Endothelial cell of umbilical vein (primary cell): ENCODE measurements at places on chromosomes 7 and 10. TPM values are rescaled to one million over a fixed set of nuclear protein-coding genes. Genes with fewer than 3 reads are reported as not detected.

GRCh38 chr7:142838461-142839213, 16.2 kb upstream of the EPHB6 start:
- DNase-seq = no peak

The MRLN gene
- polyA plus RNA-seq = not detected in 2 replicates

GRCh38 chr10:57168611-57169240, 807.7 kb upstream of the ZWINT start:
- no peak for DNase-seq

DNA sequence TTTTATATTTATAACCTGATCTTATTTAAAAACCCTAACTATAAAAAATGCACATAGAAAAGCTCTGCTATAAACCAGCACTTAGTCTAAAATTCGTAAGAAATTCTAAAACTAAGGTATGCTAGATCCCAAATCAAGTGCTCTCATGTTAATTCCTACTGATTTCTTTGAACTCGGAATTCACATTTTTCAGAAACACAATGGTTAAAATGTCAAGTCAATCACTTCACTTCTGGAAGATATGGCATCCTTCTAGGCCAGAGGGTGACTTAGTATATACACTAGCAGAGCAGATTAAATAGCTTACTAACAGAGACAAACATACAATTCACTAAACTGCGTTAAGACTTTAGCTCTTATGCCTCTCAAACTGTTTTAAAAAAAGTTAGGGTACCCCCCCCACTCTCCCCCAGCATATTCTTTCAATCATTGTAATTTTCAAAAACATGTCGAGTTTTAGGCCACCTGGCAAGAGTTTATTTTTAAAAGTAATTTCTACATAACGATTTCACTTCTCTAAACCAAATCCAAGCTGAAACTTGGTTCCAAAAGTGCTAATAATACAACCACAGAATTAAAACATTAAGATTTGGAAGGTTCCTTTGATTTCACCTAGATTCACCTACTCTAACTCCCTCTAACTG, 129.4 kb downstream of the NRBF2 start:
- DNase-seq = no peak
